ENCODE measurements at places on chromosomes 2 and 18.

- DNase-seq = no peak
These were observed 8.8 kb downstream of the CTLA4 start for GRCh38 chr2:203876328-203876727.

DNA sequence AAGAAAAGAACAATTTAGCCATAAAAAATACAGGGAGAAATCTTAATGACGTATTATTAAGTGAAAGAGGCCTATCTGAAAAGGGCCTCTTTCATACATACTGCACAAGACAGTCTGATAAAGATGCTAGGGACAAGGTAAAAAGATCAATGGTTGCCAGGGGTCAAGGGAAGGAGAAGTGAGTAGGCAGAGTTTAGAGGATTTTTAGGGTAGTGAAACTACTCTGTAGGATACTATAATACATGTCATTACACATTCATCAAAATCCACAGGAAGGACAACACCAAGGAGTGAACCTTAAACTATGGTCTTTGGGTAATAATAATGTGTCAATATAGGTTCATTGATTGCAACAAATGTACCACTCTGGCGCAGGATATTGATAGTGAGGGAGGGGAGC is 289.3 kb downstream of the FSIP2 start:
- DNase-seq = no peak

- no peak for DNase-seq
These were observed 59.9 kb downstream of the KYNU start for GRCh38 chr2:142937347-142937746.

DNA sequence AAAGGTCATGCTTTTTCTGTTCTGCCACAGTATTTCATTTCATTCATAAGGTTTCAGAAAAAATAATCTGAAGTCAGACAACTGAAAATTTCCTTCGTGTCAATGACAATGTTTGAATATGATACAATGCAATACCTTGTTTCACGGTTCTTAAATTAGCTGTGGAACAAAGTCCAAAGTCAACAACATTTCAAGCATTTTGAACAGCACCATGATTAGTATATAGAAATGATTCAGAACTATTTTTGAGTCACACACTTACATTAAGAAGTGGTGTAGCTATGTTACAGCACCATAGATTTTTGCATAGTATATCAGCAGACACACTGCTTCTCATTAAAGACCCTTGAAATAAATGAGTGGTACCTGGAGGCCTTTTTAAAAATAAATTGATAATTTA is 178.3 kb upstream of the DSEL start:
- no peak for DNase-seq

GRCh38 chr2:223824301-223824700 is 13.1 kb downstream of the AP1S3 start:
- no peak for DNase-seq

GRCh38 chr2:240326886-240327285 is 108.6 kb upstream of the GPC1 start:
- DNase-seq = no peak

DNA sequence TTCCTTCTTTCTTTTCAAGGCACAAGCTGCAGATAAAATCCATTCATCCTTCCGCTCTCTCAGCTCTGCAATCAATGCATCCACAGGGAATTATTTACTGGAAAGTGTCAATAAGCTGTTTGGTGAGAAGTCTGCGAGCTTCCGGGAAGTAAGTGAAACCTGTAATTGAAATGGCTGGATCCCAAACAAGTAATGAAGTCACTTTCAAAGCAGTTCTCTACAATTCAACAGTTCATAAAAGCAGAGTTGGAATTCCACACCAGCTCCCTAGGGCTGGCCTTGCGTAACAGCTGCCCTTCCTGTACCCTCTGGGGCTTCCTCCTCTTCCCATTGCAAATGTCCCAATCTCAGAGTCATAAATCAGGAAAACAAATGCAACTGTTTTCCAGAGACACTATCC is 9.6 kb downstream of the SERPINB2 start:
- DNase-seq = no peak

DNA sequence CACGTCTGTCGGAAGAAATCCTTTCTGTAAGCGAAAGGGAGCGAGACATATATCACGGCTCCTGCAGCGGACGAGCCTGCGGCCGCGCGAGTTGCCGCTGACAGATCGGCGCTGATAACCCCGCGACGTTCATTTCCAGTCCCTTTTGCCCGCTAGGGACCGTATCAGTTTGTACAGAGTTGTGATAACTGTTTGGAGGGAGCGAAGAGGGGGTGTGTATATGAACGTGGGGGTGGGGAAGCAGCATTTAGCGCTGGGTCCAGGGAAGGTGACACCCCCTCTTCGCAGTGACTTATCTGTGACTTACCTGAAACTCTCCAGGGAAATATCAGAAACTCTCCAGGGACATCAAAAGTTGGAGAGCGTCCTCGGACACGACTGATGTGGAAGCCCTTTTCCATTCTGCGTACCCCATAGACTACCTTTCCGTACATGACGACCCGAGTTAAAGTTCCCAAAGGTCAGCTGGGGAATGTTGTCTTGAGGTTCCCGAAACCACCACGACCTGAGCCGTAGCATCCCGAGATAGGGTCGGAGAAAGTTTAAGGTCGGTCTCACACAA is 948 bp upstream of the GATA6 start:
- DNase-seq = no peak

- no peak for DNase-seq
These were observed 21.6 kb upstream of the TMEM17 start for GRCh38 chr2:62527478-62528210.

DNA sequence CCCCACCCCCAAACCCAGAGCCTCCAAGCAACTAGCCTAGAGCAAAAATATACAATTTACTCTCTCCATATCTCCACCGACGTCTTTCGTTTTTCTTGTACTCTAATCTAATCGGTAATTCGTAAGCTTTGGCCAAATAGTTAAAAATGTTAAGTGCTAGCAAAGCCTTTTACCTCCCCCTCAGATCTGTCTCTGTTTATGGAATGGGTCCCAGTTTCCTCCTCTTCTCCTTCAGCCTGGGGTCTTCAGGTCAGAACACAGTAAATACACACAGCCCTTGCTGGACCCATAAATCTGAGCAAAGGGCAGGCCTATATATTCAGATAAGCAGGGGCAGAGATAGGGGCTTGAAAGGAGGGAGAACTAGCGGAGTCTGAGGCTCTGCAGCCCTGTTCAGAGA is 267.4 kb downstream of the MEIS1 start:
- DNase-seq = no peak

- DNase-seq = peak; percentile 2
These were observed 27.2 kb downstream of the FECH start for GRCh38 chr18:57559314-57559713.

DNA sequence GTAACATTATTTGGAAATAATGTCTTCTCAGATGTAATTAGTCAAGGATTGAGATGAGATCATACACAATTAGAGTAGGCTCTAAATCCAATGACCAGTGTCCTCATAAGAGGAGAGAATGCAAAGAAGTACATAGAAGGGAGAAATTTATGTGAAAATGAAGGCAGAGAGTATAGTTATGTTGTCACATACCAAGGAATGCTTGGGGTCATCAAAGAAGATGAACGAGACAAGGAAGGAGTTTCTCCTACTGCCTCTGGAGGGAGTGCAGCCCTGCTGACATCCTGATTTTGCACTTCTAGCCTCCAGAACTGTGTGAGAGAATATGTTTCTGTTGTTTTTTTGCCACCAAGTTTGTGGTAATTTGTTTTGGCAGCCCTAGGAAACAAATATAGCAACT is 100.1 kb downstream of the GALNT13 start:
- no peak for DNase-seq

DNA sequence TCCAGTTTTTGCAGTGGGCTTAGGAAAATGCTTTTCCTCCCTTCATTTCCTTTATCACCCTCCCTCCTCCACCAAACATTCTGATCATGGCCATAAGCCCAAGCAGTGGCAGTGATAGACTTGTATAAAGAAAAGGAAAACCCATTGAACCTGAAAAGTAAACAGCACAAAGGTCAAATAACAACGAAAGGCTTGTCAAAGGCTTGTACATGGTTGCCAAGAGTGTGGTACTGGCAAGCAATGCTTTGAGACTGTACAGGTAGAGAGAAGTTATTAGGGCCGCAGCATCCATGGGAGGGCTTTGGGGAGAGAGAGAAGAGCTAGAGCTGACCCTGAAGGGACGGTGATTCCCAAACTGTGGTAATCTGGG is 2.1 kb upstream of the VWA3B start:
- no peak for DNase-seq

DNA sequence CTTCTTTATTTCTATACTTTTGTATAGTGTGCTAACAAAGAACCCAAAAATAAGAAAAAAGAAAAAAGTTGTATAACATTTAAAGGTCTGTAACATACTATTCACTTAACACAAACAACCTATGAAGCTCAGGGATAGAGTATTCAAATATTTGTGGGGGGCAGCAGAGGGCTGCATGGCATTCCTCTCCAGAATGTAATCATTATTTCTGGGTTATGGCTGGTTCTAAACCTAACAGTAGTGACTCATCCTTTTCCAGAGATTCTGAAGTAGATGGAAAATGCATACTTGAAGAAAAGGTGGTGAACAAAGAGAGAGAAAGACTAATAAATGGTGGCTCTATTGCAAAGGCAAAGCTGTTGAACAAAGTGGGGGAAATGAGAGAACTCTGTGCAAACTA is 249.4 kb downstream of the NRXN1 start:
- no peak for DNase-seq

DNA sequence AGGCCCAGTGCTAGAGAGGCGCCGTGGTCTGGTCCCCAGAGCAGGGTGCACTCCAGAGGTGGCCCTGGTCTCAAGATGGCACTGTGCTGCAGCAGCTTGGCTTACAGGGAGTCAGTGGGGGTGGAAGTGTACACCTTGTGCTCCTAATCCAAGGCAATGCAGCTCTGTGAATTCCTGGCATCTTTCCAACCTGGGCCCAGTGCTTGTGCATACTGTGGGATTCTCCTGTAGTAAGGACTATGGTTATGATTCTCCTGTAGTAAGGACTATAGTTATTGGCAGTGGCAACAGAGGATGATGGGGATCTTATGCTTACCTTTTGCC is 616.7 kb upstream of the REG3G start:
- no peak for DNase-seq

- no peak for DNase-seq
These were observed 64.4 kb downstream of the INPP5D start for GRCh38 chr2:233124421-233125080.

GRCh38 chr18:59265974-59266369 is 7.3 kb downstream of the RAX start:
- no peak for DNase-seq

GRCh38 chr18:9184998-9185613 is 48.5 kb downstream of the ANKRD12 start:
- no peak for DNase-seq

DNA sequence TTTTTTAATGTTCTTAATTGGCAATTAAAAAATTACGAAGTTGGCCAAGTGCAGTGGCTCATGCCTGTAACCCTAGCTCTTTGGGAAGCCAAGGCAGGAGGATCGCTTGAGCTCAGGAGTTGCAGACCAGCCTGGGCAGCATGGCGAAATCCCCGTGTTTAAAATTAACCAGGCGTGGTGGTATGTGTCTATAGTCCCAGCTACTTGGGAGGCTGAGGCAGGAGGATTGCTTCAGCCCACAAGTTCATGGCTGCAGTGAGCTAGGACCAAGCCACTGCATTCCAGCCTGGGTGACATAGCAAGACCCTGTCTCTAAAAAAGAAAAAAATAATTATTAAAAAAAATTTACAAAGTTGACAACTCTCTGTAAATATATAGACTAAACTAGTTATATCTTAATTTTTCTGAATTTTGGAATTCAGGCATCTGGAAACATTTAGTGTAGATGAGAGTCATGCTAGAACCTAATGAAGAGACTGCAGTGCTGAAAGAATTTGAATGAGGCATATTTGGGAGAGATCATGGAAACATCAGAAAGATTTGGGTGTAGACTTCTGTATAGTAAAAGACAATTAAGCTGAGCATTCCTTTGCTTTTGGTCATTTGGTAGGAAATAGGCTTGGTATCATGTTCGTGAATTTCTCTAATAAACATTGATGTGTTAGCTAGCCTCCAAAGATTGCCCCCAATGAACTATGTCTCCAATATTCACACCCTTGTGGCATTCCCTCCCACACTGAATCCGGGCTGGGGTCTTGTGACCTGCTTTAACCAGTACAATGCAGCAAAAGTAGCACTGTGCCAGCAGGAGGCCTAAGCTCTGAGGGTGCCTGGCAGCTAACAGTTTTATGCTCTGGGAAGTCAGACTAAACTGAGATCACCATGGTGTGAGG is 4.2 kb upstream of the ROCK1 start:
- no peak for DNase-seq

- DNase-seq = peak; percentile 83
These were observed 1025.3 kb upstream of the NXPH2 start for GRCh38 chr2:139805441-139805840.

- DNase-seq = no peak
These were observed 111.5 kb downstream of the MGAT5 start for GRCh38 chr2:134365356-134365755.

DNA sequence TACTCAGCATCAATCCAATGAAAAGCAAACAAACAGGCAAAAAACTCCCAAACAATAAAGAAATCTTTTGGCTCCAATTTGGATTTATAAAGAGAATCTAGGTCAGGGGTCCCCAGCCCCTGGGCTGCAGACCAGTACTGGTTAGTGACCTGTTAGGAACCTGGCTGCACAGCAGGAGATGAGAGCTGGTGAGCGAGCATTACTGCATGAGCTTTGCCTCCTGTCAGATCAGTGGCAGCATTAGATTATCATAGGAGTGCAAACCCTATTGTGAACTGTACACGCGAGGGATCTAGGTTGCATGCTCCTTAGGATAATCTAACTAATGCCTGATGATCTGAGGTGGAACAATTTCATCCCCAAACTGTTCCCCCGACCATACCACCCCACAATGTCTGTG is 102.2 kb downstream of the KIAA1328 start:
- no peak for DNase-seq

DNA sequence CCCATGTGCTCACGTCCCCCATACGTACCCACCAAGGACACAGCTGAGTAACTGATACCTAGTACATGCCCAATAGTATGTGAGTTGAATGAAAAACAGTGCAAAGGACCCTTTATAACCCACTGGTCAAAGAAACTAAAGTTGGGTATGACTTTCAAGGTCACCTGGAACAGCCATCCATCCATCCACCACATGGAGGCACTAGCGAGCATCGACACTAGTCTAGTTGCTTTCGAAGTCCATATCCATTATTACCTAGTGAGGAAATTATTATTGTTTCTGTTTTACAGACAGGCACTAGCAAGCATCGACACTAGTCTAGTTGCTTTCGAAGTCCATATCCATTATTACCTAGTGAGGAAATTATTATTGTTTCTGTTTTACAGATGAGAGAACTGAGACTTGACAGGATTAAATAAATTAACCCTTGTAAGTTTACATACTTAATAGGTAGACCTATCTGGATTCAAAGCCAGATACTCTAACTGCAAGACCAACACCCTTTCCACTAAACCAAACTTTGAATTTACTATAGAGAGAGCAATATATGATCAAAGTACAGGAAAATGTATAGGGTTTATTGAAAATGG is 233.7 kb downstream of the METTL4 start:
- no peak for DNase-seq

GRCh38 chr2:68519236-68519635 is 51.9 kb downstream of the APLF start:
- DNase-seq = no peak

All from NCI-H446 (cell line).